ENCODE measurements at places on chromosomes 1 and 21. TPM values are rescaled to one million over a fixed set of nuclear protein-coding genes. Genes with fewer than 3 reads are reported as not detected.
A peak's percentile ranks its signal among the peaks of the same experiment; 100 is the strongest.

OR6F1 gene
- not detected for total RNA-seq

HMGN1 gene
- total RNA-seq, result 116 TPM

ACOT11 gene
- 11.9 TPM for total RNA-seq

USH2A gene
- total RNA-seq, result 0.04 TPM

TGFB2 gene
- 46.8 TPM for total RNA-seq

OTUD3 gene
- total RNA-seq, result 14.0 TPM

GBP6 gene
- not detected for total RNA-seq

LRRC40 gene
- total RNA-seq, result 15.4 TPM

CLDN17 gene
- not detected for total RNA-seq

RXFP4 gene
- total RNA-seq, result not detected

ACTA1 gene
- 0.45 TPM for total RNA-seq

FMOD gene
- 126 TPM for total RNA-seq

C8A gene
- total RNA-seq, result not detected

MFSD2A gene
- 12.3 TPM for total RNA-seq

GRCh38 chr1:233033361-233033760 lies 83.0 kb downstream of the NTPCR start:
- DNase-seq, result no peak

- DNase-seq, result peak; percentile 68
Observed at GRCh38 chr1:3068564-3069431, at the start of gene PRDM16. TSS of gene PRDM16 (plus strand) at chr1:3069203. CDS start at chr1:3069260, 57 bp downstream.

DNA sequence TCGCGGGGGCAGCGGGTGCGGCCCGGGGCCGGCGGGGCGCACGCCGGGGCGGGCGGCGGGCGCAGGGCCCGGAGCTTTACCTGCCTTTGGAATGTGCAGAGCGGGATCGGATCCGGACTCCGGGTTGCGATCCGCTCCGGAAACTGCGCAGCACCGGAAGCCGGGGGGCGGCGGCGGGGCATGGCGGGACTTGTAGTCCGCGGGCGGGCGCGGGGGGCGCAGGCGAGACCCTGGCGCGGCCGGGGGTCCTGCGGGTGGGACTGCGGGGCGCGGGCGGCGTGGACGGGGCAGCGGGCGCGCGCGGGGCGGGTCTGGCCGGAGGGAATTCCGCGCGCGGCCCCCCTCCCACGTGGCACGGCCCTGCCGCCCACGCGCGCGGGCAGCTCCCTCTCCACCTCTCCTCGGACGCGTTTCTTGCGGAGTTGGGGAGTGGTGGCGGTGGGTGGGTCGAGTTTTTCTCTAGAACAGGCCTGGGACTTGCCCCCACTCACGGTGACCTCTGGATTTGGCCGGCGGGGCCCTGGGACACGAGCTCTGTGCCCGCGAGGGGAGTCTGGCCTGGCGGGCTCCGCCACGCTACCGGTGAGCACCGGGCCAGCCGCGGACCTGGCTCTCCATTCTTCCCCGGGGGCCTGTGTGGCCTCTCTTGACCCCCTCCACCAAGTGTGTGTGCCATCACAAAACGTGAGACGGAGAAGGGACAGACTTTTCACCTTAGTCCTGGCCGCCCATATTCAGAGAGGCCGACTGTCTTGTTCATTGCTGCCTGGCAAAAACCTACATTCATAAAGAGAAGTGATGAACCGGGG lies at the start of gene PRDM15:
PRDM15 (minus strand) TSS at position 155 of the 809 bp plus-strand sequence. CDS start 18,981 bp downstream, outside the sequence.
- peak; percentile 90 for DNase-seq

- DNase-seq, result no peak
Observed at GRCh38 chr1:54302951-54303843, 103.0 kb downstream of the SSBP3 start.

- DNase-seq, result peak; percentile 63
Observed at GRCh38 chr1:6743189-6744101, 41.8 kb upstream of the CAMTA1 start.

DNA sequence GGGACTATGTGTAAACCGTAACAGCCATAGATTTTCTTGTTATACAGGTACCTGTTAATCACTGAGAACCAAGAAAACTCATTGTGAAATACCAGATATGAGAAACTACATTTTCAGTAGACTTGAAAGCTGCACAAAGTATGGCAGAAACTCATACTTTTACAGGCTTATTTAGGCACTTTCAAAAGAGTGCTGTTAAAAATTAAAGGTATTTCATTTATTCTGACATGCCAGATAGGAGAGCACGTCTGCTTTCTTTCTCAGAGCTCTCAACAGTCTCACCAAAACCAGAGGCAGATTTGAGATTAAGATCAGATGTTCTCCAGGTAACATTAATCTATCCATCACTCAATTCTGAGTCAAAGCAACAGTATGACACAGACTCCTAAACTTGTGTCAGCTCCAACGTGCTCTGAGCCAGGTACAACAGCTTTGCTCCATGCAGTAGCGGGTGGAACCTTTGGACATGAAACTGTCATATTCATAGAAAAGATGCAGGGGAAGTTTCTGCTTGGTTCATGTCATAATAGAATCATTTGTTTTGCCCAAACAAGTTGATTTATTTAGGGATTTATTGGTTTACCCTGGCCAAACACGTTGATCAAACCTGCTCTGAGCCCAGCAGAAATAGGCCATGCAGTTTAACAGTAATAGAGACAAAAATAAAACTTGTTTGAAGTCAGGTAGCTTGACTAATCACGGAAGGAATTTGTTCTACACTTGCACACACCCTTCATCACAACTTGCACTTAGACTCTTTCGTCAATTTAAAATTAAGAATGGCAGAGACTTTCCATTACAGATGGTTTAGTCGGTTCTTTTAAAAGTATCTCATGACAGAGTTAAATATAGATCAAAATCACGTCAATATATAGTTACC lies 20.8 kb upstream of the TSNAX start:
- DNase-seq, result no peak

GRCh38 chr1:236303675-236304074 lies 21.9 kb upstream of the ERO1B start:
- no peak for DNase-seq

DNA sequence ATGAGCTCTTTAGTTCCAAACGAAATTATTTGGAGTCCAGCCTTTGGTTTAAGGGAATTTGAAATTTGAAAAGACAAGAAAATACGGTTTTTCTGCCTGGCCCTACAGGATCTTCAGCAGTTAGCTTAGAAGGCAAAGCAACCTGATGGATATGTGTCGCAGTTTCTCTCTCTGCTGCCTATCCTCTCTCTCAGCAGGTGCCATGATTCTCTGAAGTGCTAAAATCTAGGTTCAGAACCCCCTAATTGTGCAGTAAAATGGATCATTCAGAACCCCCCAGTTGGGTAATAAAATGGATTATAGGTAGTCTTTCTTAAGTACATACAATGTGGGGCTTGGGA lies 446 bp upstream of the DEPDC1 start:
- DNase-seq, result no peak

- no peak for DNase-seq
Observed at GRCh38 chr1:157849229-157849875, 7.7 kb upstream of the CD5L start.

- DNase-seq, result no peak
Observed at GRCh38 chr1:193156822-193157142, 29.6 kb downstream of the B3GALT2 start.

DNA sequence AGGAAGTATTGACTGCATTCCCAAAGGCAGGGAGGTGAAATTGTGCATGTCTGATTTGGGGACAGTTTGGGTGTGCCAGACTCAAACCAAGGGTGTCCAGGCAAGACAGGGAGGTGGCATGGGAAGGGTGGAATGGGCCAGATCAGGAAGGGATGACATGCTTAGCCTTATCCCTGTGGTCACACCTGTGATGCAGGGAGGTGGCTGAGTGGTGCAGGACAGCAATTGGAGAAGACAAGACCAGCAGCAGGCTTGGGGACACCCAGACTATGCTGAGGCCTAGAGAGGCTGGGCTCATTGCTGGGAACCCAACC lies 4.0 kb downstream of the FOXO6 start:
- DNase-seq, result no peak

DNA sequence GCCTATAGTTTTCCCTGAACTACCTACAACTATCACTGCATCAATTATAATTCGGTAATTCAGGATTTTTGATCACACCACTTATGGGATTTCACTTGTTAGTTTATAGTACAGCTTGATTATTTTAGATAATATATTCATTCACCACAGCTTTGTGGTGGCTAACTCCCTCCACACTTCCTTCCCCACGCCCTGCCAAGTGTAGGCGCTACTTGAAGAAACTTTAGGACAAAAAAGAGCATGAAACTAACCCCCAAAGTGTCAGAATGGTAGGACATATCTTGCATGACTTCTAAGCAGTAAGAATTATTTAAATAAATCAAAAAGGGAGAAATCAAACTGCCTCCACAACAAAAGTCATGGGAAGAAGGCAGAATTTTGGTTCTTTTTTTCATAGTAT lies 70.1 kb downstream of the LHX9 start:
- no peak for DNase-seq

- no peak for DNase-seq
Observed at GRCh38 chr1:208587110-208587509, 342.9 kb upstream of the PLXNA2 start.

- DNase-seq, result no peak
Observed at GRCh38 chr1:66571789-66572188, 37.8 kb downstream of the SGIP1 start.

- DNase-seq, result no peak
Observed at GRCh38 chr1:156894711-156895454, 1.4 kb downstream of the PEAR1 start.

DNA sequence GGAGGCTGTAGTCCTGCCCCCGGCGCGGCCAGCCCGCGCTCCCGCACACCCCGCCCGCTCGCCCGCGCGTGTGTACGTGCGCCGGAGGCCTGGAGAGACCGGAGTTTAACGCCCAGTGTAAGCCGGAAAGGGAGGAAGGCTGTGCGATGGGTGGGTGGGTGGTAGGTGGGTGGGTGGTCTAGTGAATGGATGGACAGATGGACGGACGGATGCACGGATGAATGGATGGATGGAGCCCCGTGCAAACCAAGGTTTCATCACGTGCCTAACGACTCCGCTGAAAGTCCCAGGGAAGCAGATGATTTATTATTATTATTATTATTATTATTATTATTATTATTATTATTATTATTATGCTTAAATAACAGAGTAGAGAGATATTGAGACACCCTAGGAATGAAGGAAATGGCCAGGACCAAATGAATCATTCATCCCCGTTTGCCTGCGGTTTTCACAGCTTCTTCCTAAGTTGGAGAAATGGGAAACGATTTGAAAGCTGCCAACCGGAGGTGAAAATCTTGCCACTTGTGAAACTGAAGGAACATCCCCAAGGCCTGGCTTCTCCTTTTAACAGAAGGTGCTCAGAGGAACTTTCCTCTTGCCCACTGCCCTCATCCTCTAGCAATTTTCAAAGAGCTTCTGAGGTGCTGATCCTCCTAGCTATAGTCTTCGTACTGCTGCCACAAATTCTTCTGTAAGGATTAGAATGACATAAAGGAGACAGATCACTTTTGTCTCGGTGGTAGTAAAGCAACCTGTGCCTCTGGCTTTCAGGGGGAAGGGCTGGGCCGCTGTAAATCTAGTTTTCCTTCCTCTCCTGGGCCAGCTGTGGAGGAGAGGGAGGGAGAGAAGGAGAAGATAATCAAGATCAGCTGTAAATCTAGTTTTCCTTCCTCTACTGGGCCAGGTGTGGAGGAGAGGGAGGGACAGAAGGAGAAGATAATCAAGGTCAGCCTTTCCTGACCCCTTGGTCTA lies 648 bp upstream of the RGS7 start:
- DNase-seq, result no peak

GRCh38 chr1:206568256-206568655 lies 44.0 kb downstream of the EIF2D start:
- DNase-seq, result no peak

DNA sequence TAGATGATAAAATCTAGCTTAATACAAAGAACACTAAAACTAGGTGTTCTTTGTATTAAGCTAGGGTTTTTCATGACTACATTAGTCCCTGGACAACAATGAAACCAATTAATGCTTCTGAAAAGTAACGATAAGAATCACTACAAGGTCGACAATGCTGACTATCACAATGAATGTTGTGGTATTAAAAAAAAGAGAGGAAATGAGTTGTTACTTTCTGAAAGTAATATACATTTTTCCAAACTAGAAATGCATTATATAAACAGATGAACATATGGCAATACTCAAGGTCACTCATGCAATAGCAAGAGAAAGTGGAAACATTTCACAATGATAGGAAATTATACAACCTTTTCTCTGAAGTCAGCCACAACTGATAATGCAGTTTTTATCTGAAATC lies 19.0 kb downstream of the DPH5 start:
- no peak for DNase-seq

GRCh38 chr1:191674626-191675179 lies 483.6 kb upstream of the RGS18 start:
- DNase-seq, result no peak

DNA sequence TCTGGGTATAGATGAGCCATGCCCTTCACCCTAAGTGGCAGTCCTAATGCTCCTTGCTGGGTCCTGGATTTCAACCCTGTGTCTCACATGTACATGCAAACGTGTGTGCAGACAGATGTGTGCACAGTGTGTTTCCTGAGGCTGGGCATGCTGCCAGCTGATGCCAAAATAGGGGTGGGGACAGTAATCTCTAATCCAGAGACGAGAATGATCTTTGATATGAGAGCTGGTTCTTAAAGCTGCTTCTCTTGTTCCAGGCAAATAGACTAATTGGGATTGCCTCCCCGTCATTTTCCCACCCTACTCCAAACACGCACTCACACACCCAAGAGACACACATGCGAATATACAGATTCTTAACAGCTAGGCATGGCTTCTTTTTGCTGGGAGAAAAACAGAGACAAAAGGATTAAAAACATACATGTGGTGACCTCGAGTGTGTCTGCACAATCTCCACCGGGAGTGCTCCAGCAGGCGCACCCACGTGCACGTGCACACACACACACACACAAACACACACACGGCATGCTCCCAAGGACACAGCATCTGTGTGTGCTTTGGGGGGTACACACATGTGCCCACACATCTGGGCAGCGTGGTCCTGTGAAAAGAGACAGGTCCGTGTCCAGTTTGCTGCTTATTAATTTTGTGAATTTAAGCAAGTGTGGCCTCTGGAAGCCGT lies 102.1 kb upstream of the ZBTB40 start:
- no peak for DNase-seq

GRCh38 chr1:15238789-15239188 lies 8.2 kb upstream of the FHAD1 start:
- no peak for DNase-seq

GRCh38 chr1:37425221-37425620 lies 49.2 kb upstream of the ZC3H12A start:
- DNase-seq, result no peak

GRCh38 chr1:97013941-97014340 lies 292.4 kb downstream of the PTBP2 start:
- no peak for DNase-seq

DNA sequence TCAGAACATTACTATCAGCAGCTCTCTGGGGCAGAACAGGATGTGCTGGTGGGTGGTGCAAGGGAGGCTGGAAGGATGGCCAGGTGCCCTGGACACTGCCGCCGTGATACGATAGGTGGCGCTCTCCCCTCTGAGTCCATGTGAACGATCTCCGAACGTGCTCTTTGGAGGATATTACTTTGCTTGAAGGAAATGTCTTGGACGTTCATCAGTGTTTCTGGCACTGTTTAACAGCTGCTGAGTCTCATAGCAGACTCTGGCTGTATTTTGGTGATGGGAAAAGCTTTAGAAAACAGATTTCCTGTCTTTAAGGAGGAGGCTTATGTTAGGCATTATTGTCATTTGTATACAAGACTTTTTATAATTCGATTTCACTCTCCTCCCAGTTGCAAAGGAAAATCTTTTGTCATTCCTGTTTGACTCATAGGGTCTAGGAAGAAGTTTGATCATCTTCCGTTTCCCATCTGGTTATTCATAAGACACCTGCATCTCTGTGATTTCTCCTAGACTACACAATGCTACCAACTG lies 386.2 kb upstream of the ADGRL2 start:
- peak; percentile 82 for DNase-seq

Data from sciatic nerve (tissue), 2 donors.